Glutamatergic neuron (in vitro differentiated cells): ENCODE measurements at places on chromosomes 16 and 17. TPM values are rescaled to one million over a fixed set of nuclear protein-coding genes. Genes with fewer than 3 reads are reported as not detected.

DNA sequence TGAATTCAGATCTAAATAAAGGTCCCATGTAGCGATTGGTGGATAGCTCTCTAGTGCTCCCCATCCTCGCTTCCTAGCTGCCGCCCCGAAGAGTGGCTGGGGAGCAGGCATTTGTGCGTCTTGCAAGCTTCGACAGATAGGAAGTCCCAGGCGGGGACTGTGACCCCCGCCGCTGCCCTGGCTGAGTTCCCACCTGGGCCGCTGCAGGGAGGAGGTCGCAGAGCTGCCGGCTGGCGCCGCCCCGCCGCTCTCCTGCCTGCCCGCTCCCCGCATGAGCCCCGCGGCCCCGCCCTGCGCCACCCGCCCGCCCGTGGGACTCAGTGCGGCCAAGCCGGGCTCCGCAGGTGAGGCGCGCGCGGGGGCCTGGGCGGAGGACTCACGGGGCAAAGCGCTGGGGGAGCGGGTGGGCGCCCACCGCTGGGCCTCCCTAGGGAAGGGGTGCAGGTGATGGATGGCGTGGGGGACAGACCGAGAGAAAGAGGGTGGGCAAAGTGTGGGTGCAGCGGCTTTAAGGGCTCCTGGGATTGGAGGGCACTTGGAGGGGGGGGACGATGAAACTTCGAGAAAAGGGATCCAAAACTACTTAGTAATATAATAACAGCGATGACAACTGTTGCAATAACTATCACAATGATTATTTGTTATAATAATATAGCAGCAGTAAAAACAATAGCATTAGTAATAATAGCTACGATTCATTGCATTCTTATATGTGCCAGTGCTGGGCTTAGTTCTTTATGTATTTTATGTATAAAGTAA lies at the start of gene OTOA:
OTOA (plus strand) TSS at position 80 of the 759 bp plus-strand sequence. CDS start 14,547 bp downstream, outside the sequence.
- H3K4me3 ChIP-seq, result peak within 1 kb of the TSS; percentile 58
- H3K36me3 ChIP-seq, result no peaks in the 10 kb centered on the region
- H3K4me1 ChIP-seq, result peaks cover 3% of the 10 kb centered on the region
- peaks cover 2% of the 10 kb centered on the region for H3K27me3 ChIP-seq
- DNase-seq, result peak; percentile 49

TVP23C gene
- total RNA-seq, result 29.4 TPM

PIRT gene
- total RNA-seq, result 0.32 TPM

CCL7 gene
- not detected for total RNA-seq

DNA sequence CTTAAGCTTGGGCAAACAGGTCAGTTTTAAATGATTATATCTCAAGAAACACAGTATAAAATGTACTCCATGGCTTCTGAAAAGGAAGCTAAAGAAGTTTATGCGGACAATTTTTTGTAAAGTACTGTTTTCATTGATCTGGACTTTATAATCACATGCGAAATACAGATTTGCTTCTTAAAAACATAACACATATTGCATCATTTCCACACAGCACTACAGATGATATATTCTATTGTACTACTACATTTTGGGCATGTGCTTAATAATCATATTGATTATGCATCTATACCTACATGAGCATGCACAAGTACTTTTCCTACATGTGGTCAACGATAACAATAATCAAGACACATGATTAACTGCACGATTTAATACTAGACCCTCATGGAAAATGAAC lies 22.5 kb downstream of the TRIM37 start:
- no peaks in the 10 kb centered on the region for H3K27me3 ChIP-seq
- no peak overlapping the region for H3K4me3 ChIP-seq
- no peak overlapping the region for H3K27ac ChIP-seq
- no peaks in the 10 kb centered on the region for H3K4me1 ChIP-seq
- no peaks in the 10 kb centered on the region for H3K36me3 ChIP-seq
- DNase-seq, result no peak

- H3K4me3 ChIP-seq, result no peak overlapping the region
- no peak for DNase-seq
- H3K36me3 ChIP-seq, result no peaks in the 10 kb centered on the region
- H3K4me1 ChIP-seq, result peaks cover 7% of the 10 kb centered on the region
Measured at GRCh38 chr16:4388271-4389021, 16.8 kb downstream of the VASN start.

RNFT1 gene
- 8.6 TPM for total RNA-seq

DNA sequence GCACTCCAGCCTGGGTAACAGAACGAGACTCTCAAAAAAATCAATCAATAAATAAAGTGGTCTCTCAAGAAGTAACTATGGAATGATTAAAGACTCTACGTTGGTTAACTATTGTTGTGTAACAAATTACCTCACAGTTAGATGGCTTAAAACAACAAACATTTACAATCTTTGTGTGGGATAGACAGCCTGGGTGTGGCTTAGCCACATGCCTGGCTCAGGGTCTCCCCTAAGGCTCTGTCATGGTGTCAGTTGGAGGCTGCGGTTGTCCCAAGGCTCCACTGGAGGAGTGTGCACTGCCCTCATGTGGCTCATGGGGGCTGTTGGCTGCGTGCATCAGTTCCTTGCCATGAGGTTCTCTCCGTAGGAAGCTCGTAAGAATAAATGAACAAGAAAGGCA lies 294.5 kb downstream of the SNX29 start:
- H3K4me3 ChIP-seq, result no peak overlapping the region
- peaks cover 6% of the 10 kb centered on the region for H3K4me1 ChIP-seq
- H3K27me3 ChIP-seq, result peaks cover 4% of the 10 kb centered on the region
- DNase-seq, result peak; percentile 34
- no peak overlapping the region for H3K27ac ChIP-seq
- peaks cover 5% of the 10 kb centered on the region for H3K36me3 ChIP-seq

DNA sequence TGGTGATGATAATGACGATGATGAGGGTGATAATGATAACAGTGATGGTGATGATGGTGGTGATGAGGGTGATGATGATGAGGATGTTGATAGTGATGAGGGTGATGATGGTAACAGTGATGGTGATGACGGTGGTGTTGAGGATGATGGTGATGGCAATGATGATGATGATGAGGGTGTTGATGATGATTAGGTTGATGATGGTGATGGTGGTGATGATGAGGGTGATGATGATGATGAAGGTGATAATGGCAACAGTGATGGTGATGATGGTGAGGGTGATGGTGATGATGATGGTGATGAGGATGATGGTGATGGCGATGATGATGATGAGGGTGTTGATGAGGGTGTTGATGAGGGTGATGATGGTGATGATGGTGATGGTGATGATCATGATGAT lies 93.8 kb upstream of the ZNF469 start:
- H3K4me1 ChIP-seq, result peaks cover 2% of the 10 kb centered on the region
- H3K27me3 ChIP-seq, result peaks cover 6% of the 10 kb centered on the region
- DNase-seq, result no peak
- H3K27ac ChIP-seq, result no peak overlapping the region
- no peaks in the 10 kb centered on the region for H3K36me3 ChIP-seq

PRSS27 gene
- 10.8 TPM for total RNA-seq

DNA sequence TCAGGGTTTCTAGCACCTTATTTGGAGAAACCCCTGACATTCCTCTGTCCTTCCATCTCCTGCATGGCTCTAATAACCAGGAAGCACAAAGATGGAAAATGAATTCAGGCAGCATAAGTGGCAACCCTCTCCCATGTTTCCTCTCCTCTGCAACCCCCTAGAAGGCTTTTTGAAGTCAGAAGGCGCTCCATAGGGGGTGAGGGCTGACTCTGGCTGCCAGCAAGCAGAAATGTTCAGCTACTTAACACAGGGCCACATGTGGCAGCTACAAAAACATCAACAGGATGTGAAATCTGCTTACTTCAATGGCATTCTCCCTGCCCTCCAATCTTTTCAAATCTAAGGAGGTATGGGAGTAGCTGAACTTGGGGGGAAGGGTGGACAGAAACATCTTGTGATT lies 55.2 kb upstream of the IRX5 start:
- no peak overlapping the region for H3K27ac ChIP-seq
- H3K4me3 ChIP-seq, result no peak overlapping the region
- no peaks in the 10 kb centered on the region for H3K27me3 ChIP-seq
- DNase-seq, result no peak
- H3K4me1 ChIP-seq, result no peaks in the 10 kb centered on the region

DNA sequence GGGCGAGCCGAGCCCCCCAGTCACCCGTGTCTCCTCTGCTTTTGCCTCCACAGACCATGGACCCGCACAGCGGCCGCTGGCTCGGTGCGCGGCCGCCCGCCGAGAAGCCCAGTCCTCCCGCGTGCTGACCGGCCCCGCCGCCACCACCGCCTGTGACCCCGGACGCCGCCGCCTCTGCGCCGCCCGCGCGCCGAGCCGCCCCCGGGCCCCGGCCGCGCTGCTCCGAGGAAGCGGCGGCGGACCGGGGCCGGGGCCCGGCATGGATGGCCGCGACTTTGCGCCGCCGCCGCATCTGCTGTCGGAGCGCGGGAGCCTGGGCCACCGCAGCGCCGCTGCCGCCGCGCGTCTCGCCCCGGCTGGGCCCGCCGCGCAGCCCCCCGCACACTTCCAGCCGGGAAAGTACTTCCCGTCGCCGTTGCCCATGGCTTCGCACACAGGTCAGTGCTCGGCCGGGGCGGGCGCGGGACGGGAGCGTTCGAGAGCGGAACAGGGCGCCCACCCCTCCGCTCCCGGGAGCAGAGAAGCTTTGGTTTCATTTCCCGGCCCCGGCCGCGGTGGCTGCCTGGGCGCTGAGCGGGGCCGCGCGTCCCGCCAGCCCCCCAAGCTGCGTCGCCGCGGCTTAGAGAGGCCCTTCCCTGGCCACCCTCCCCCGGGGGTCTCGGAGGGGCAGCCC lies 4.4 kb downstream of the BAHCC1 start:
- H3K4me3 ChIP-seq, result peak overlapping the region; percentile 95
- no peak for DNase-seq
- H3K27me3 ChIP-seq, result peaks cover 39% of the 10 kb centered on the region

GRCh38 chr16:82363026-82363816 lies 193.2 kb upstream of the MPHOSPH6 start:
- no peak overlapping the region for H3K4me3 ChIP-seq
- H3K36me3 ChIP-seq, result no peaks in the 10 kb centered on the region
- H3K4me1 ChIP-seq, result no peaks in the 10 kb centered on the region

- no peaks in the 10 kb centered on the region for H3K36me3 ChIP-seq
- DNase-seq, result no peak
- H3K4me3 ChIP-seq, result no peak overlapping the region
- no peak overlapping the region for H3K27ac ChIP-seq
Measured at GRCh38 chr17:48620461-48621139, 5.5 kb upstream of the HOXB8 start.

GRCh38 chr17:41049110-41049509 lies 2.0 kb upstream of the KRTAP2-1 start:
- H3K4me1 ChIP-seq, result no peaks in the 10 kb centered on the region
- no peaks in the 10 kb centered on the region for H3K36me3 ChIP-seq
- DNase-seq, result no peak
- H3K27me3 ChIP-seq, result peaks cover 4% of the 10 kb centered on the region

GRCh38 chr16:48231727-48232492 lies 12.2 kb upstream of the LONP2 start:
- no peaks in the 10 kb centered on the region for H3K27me3 ChIP-seq
- peak; percentile 58 for DNase-seq
- H3K36me3 ChIP-seq, result no peaks in the 10 kb centered on the region
- no peak overlapping the region for H3K27ac ChIP-seq

DNA sequence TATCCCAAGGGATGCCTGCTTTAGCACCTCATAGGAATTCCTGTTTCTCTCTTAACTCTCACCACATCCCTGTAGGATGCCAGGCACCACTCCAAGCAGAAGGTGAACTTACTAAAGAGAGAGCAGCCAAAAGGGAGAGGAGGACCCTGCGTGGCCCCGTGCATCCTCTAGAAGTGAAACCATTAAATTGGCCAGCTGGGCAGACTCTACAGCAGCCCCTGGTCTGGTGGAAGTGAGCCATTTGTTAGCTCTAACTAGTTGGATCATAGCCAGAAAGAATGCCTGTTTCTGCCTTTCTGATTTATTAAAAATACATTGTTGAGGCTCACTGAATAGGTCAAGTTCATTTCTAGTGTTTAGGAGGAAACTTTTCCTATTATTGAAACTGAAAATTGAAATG lies 22.3 kb downstream of the TMEM11 start:
- peaks cover 5% of the 10 kb centered on the region for H3K36me3 ChIP-seq
- peaks cover 5% of the 10 kb centered on the region for H3K27me3 ChIP-seq
- no peak overlapping the region for H3K27ac ChIP-seq
- peaks cover 12% of the 10 kb centered on the region for H3K4me1 ChIP-seq

DNA sequence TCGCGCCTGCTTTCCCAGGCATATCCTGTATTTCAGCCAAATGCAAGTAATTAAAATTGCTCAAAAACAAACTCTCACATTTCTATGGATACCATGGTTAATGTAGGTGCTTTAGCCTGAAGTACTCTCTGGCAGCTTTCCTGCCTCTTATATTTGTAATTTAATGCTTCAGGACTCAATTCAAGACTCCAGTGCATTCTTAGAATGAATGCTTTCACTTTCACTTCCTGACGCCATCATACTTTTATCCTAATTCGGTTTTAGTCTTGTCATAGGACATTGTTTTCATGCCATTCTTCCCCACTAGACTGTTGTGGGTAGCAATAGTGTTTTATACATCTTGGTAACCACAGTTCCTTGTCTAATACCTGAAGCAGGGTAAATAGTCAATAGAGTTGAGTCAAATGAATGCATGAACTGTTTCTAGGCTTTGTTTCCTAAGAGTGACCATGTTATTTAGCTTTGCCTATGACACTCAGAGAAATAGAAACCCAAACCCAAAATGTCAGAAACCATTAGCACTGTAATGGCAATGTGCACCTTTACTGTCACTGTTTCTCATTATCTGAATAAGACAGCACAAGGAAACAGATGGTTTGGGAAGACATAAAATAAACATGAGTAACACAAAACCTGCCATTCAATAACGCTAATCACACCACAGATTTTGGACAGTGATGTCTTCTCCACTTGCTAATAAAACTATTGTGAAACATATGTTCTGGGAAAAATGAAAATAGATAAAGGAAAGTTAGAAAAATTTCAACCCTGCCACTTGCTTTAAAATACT lies 705.5 kb downstream of the CDH11 start:
- peaks cover 14% of the 10 kb centered on the region for H3K4me1 ChIP-seq
- H3K4me3 ChIP-seq, result no peak overlapping the region
- DNase-seq, result no peak
- peaks cover 1% of the 10 kb centered on the region for H3K36me3 ChIP-seq
- no peaks in the 10 kb centered on the region for H3K27me3 ChIP-seq

GRCh38 chr17:8740486-8740885 lies 4.2 kb downstream of the CCDC42 start:
- DNase-seq, result no peak
- H3K27ac ChIP-seq, result no peak overlapping the region
- no peak overlapping the region for H3K4me3 ChIP-seq
- peaks cover 2% of the 10 kb centered on the region for H3K27me3 ChIP-seq
